ENCODE measurements at places on chromosomes 2 and 18.

DNA sequence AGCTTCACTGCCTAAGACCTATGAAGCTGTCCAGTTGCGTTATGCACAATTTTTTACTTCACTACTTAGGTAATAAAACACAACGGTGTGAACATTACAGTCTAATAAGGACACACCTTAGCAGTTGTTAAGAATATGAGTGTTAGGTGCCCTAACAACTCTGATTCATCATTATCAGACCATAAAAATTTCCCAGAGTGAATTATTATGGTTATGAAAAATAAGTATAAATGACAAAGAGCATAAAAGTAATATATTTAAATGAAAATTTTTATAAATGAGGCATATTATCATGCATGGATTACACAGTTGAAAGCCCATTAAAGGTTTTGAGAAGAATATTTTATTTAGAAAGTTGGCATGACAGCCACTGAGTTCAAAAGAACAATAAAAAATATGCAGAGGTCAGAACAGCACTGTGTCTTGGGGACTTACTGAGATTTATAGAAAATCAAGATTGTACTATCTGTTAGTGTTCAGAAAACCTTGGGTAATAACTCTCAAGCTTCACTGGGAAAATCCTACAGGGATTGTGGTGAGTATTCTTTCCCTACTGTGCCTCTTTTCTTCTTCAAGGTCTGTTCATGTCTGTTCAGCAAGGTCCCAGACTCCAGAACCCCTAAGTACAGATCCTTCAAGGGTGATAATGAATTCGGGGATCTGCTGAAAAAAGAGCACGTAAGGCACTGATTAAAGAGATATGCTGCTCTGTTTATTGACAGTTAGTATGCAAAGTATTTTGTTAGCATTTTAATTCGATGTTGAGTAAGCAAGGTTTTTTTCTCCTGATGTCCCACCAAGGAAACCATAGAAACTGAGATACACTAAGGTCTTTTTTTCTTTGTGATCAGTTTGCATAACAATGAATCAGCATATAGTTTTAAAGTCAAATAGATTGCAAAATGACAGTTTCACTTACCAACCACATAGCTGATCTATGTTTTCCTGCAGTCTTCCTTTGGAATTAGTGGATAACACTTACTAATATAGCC is 250.0 kb downstream of the DSEL start:
- DNase-seq, result no peak

GRCh38 chr2:218605432-218605831 is 2.3 kb upstream of the PLCD4 start:
- DNase-seq, result peak; percentile 67

GRCh38 chr2:240464514-240465241 is 29.2 kb downstream of the GPC1 start:
- DNase-seq, result peak; percentile 45

DNA sequence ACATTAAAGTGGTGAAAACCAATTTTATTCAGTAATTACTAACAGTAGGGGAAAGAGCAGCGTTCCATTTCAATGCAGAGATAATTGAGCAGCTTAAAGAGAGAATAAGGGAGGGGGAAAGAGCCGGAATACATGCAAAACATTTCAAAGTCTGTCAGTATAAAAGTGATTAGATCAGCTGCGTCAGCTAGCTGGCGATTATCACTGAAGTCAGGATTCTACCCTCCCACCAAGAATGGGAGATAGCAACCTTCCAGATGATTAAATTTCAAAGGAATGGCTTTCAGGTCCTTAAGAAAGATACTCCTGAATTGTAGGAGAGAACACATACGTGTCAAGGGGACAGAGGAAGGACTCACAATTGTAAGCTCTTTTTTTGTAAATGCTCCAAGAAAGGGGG is 2.7 kb upstream of the ZC3H6 start:
- no peak for DNase-seq

DNA sequence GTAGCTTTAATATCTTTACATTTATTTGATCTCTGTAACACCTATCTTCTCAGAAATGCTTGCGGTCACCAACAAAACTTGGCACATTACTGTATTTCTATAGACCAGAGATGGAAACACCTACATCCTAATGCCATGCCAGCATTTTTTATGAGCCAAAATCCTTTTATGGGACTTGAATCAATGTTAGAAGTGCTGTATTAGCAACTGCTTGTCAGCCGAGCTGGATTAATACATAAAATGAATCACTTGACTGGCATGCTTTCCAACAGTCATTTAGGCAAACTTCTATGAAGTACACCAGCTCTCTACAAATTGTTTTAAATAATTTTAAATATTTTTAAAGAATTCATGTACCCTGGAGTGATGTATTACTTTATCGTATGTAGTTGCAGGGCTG is 272.9 kb upstream of the NRP2 start:
- DNase-seq, result no peak

DNA sequence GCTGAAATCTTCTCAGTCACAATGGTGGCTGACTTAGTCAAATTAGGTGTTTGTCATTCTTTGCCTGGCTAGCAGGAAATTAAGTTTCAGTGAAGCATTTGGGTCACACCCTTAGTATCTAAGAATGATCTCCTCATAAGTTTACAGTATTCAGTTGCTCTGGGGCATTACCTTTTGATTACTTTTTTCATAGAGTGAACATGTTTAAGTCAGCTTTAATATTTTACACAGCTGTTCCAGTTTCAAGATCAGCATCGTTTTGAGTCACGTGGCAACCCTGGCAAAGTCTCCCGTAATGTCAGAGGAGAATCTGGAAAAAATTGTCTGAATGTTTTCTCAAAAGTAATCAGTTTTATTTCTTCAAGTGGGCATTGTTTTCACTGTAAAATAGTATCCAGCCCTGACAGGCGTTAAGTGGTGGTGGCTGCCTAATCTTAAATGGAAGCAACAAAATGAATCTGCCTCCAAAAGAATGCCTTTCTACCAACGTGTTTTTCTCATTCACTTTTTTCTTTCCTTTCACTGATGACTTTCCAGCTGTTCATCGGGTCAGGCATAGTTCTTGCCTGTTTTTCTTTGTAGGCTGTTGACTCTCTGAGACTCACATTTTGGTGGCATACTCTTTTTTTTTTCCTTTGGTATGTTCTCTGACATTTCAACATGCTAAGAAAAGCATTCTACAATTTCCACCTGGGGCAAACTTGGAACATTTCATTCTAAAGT is 319.6 kb upstream of the TCF4 start:
- DNase-seq, result no peak

- no peak for DNase-seq
Observed at GRCh38 chr2:102520801-102521200, 47.8 kb downstream of the SLC9A4 start.

DNA sequence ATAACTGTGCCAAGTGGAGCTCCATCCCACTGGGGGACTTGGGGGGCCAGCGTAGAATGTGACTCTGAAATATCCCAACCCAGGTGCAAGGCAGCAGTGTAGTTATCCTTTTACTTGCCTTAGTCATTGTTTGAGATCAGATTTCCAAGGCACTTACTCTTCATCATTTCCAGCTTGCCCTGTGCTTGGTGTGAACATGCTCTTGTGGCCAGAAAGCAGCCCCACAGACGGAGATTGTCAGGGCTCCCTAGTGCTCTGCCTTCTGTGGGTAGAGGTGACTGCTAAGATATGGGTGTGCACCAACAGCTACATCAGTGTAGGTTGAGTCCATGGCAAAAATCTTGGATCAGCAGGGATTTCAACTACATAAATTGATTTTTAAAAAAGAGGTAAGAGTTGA is 2010.0 kb upstream of the PIK3C3 start:
- DNase-seq, result no peak

- DNase-seq, result no peak
Observed at GRCh38 chr2:16402891-16403290, 262.7 kb downstream of the CYRIA start.

GRCh38 chr2:175241691-175242090 is 60.2 kb upstream of the ATP5MC3 start:
- no peak for DNase-seq

DNA sequence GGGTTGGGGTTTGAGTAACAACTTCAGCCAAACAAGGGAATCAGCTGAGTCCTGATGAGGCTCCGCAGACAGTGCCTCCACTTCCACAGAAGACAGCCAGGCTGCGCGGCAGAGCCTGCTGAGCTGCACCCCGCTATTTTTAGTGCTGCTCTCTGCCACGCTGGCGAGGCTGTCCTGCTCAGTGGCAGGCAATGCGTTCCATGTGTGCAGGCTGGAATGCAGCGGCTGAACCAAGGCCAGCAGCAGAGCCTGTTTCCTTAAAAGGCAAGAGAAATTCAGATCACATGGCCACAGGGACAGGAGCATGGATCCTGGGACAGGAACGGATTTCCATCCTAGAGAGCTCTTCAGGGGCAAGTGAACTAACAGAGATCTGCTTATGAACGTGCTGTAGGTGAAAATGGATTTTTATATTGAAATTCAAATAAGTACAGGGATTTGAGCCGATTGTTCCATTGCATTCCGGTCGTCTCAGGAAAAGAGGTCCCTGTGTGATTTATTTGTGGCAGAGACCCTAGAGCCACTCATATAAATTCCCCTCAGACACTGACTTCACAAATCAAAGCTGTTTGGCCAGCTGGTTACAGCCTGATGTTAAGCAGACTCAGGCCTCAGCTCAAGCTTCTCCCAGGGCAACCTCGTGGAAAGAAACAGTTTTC is 98.7 kb downstream of the COL6A3 start:
- DNase-seq, result peak; percentile 37

- DNase-seq, result no peak
Observed at GRCh38 chr2:55056024-55056521, 5.8 kb upstream of the RTN4 start.

DNA sequence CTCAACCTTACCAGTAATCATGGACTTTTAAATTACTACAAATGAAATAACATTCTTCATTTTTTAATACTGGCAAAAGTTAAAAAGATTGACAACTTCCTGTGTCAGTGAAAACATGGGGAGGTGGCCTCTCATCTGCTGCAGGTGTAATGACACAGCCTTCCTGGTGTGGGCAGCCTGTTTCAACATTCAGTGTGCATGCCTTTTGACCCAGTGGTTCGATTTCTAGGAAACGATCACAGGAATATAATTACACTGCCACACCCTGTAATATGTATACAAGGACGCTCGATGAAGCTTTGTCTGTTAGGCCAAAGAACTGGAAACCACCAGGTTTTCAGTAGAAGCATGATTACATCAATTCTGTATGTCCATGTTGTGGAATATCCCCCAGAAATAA is 68.7 kb downstream of the MTHFD2 start:
- DNase-seq, result no peak

GRCh38 chr18:68826121-68826520 is 28.2 kb downstream of the CCDC102B start:
- no peak for DNase-seq

Data from right lobe of liver (tissue), 6 donors.